ENCODE measurements at places on chromosomes 2 and 18.

DNA sequence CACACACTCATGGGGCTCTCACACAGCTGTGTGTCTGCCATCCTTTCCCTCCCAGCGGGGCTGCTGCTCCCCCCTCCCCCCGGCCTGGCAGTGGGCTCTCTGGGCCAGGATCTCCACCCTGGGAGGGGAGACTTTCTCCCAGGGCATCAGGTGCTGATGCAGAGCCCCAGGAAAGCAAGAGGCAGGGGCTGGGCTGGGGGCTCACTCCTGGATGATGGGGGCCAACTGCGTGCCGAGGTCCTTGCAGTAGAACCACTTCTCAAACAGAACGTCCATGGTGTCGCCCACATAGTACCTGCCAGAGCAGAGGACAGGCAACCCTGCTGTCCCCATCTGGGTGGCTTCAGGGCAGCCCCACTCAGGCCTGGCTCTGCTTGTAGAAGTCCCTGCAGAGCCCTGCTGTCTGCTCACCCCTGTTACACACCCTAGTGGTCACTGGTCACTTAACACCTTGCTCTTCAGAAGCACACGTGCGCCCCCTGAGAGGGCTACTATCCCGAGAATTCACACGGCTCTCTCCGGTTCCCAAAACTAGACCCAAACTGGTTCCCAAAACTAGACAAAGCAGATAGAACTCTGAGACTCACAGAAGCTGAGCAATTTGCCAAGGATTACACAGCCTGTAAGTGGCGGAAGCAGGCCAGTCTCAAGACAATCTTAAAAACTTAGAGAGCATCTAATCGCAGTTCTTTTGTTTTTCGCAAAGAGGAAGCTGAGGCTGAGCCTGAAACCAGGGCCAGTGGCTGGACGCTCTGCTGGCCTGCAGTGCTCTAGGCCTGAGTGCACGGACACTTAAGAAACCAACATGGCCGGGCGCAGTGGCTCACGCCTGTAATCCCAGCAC, 6.6 kb upstream of the OXER1 start:
- no peak for DNase-seq

GRCh38 chr18:62384068-62384467, 59.0 kb downstream of the TNFRSF11A start:
- DNase-seq, result no peak

- no peak for DNase-seq
Observed at GRCh38 chr18:48986851-48987761, 36.3 kb upstream of the SMAD7 start.

GRCh38 chr18:75023473-75023872, 185.5 kb downstream of the PTGR3 start:
- no peak for DNase-seq

DNA sequence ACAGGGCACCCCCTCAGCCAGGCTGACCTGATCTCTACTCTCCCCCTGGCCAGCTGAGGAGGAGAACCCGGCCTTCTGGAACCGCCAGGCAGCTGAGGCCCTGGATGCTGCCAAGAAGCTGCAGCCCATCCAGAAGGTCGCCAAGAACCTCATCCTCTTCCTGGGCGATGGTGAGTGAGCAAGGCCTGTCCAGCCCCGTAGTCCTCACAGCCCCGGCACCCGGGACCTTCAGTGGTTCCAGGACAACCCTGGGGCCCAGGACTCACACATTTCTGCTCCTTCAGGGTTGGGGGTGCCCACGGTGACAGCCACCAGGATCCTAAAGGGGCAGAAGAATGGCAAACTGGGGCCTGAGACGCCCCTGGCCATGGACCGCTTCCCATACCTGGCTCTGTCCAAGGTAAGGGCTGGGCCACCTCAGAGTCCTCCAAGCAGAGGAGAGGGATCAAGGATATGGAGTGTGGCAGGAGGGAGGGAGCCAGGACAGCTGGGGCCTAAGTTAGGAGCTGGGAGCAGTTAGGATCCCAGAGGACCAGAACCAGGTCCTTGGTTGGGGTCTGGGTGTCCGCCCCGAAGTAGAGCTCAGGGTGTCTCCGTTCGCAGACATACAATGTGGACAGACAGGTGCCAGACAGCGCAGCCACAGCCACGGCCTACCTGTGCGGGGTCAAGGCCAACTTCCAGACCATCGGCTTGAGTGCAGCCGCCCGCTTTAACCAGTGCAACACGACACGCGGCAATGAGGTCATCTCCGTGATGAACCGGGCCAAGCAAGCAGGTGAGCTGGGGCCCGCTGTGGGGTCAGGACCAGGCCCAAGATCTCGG, 555 bp downstream of the ALPI start:
- DNase-seq, result no peak

- peak; percentile 73 for DNase-seq
Observed at GRCh38 chr2:218186355-218186766, 19.6 kb upstream of the CXCR1 start.

GRCh38 chr2:239233576-239233975, 167.2 kb downstream of the HDAC4 start:
- no peak for DNase-seq

GRCh38 chr2:72145289-72145657, 2.4 kb downstream of the CYP26B1 start:
- DNase-seq, result no peak

GRCh38 chr2:160142472-160142871, 57.6 kb downstream of the ITGB6 start:
- no peak for DNase-seq

DNA sequence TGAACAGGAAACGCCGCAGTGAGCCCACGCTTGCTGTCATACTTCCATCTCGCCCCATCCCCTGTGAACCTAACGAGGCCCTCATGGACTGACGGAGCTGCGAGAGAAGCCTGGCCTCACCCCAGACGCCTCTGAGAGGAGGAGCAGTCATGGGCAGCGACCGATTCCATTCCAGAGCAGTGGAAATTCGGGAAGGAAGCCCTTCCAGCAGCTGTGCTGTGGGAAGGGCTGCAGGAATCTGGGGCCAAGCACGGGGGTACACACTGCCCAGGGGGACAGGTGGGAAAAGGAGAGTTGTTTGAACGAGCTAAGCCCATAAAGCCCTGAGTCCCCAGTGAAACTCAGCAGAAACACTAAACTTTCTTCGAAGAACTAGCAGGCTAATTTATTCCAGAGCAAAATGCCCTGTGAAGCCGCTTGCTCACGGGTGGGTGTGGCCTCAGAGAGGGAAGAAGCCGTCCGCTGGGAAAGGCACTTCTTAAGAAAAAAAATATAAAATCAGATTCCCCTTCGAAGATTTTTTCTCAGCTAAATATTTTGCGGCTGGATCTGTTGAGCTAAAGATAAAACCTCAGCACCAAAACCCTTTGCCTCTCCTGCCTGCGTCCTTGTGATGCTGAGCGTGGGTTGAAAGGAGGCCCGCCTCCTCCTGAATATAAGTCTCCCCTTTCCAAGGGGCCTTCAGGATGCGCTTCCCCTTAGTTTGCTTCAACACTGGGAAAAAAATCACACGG, 38.2 kb downstream of the ANKMY1 start:
- no peak for DNase-seq

DNA sequence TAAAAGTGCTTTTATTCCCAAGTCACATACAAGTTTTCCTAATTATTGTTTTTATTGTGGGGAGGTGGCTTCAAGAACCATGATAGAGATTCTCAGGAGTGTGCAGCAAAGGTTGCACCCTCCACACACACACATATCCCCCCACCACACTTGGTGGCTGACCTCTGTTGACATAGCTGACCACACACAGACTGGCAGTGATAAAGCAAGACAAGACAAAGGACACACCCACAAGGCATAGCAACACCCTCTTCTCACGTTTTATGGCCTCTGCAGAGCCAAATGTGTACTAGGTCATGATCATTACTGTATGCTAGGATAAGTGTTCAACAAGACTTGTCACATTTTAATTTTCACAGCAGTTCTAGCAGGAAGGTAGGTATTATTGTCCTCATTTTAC, 143.0 kb upstream of the EPC2 start:
- DNase-seq, result no peak

DNA sequence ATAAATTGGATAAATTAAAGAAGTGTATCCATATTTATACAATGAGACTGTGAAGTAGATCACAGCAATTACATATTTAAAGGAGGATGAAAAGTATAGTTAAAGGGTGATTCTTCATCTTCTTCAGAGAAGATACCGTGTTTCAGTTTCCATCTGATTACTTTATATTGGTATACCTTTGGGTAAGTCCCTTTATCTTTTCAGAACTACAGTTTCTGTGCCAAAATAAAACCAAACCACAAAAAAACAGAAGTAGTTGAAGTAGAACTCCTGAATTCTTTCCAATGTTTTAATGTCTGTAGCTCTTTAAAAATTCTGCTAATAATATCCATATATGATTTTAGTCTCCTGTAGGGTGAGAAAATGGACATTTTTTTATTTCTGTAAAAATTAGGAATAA, 231.2 kb upstream of the LINC00305 start:
- no peak for DNase-seq

DNA sequence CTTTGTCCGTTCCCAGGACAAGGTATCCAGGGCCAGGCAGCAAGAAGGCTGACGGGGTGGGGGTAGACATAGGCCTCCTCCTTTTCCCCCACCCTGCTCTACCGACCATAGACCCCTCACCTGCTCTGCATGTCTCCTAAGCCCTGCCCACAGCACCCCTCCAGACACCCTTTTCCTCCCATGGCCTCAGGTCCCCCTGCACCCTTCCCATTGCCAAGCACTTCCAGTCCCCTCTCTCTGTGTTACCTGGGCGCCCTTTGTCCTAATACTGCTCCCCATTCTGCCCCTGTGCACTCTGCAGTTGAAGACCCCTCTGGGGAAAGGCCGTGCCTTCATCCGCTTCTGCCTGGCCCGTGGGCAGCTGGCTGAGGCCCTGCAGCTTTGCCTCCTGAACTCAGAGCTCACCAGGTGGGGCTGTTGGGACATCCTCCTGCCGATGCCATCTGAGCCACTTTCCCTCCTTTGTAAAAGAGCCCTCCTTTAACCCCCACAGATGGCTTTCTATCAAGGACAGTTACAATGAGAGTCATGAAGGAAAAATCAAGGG, 3.5 kb downstream of the RUFY4 start:
- DNase-seq, result no peak

- no peak for DNase-seq
Observed at GRCh38 chr18:42048158-42048557, 93.1 kb downstream of the PIK3C3 start.

DNA sequence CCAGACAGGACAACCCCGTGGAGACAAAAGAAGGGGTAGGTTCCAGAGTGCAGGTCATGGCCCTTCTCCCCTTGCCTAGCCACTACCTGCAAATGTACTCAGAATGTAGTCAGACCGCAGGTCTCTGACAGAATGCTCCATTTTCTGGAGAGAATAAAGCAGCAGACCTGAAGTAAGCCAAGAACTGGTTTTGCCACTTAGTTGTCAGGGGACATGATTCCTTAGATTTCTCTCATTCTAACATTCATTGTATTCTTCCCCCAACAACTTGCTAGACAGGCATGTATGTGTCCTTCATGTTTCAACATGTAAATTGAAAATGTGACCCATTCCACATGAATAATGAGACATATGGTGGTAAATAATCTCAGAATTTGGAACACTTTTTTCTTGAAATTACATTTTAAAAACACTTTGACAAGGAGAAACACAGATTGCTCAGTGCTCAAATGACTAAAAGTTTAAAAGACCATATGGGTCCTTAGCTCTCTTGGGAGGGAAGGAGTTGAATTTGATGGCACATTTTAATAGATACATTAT, 142.4 kb downstream of the CCBE1 start:
- DNase-seq, result no peak

DNA sequence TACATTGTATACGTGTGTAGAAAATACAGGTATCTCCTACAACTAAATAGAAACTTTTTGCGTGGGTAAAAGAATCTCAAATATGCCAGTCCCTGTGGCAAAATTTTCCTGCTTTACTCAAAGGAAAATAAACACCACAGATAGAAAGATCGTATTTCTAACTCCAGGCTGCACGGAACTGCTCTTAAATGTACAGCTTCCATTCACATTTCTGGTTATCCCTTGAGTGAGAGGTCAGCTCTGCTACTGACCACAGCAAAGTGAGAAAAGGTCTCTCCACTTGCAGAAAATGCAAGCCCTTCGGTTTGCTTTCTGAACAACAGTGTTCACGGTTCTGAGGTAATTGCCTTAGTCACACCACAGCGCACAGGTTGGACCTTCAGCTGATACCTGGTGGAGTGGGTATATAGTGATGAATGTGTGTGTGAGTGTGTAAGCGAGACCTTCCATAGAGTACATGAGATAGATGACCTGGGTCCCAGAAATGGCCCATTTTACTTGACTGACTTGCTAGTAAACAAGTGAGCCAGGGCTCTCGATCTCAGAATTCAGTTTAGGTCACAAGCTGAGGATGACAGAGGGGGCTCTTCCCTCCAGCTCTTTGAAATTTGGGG, 52.1 kb downstream of the ALPK2 start:
- no peak for DNase-seq

DNA sequence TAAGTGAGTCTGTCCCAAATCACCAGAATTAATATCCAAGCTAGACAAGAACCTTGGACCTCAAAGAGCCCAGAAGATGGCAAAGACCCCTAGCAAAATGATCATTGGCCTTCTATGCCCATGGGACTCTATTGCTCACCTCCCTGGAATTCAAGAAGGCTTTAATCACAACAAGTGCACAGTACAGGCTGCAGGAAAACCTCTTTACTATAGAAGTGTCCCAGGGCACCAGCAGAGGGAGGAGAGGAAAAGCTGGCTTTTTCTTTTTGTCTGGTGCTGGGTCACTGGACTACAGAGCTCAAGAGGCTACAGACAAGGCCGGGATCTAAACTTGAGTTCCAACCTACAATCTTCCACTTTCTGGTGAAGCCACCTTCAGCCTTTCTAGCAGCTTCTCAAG, 88.3 kb upstream of the PPP1CB start:
- DNase-seq, result no peak

DNA sequence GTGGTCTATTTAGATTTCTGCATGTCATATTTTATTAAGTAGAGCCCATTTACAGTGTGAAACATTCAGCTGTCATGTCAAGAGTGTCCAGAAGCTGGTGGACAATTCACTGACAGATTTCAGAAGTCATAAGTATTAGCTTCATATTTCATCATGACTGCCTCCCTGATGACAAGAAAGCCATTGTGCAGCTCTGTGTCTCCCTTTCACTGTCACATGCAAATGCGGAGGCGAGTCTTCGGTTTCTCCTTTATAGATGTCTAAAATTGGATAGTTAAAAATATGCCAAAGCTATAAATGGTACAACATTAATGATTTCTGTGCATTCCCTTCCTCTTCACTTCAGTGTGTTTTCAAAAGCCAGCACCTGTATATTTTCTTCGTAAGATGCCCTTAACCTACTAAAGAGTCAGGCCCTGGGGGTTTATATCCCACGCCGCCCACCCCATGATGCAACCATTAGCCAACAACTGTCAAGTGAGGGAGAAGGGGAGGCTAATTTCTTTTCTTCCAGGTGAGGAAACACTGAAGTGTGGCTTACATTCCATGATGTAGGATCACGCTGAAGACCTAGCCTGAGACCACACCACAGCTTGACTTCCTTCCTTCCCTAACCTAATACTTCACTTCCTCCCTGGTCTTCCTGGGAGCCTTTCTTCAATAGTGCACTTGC, 99.6 kb upstream of the DDX18 start:
- no peak for DNase-seq
